Stimulated activated CD4-positive, alpha-beta T cell treated with anti-CD3 and anti-CD28 coated beads, Interleukin-4, amount 100 ng/mL, for 4 hours (primary cell): ENCODE measurements at places on chromosomes 4 and X.

DNA sequence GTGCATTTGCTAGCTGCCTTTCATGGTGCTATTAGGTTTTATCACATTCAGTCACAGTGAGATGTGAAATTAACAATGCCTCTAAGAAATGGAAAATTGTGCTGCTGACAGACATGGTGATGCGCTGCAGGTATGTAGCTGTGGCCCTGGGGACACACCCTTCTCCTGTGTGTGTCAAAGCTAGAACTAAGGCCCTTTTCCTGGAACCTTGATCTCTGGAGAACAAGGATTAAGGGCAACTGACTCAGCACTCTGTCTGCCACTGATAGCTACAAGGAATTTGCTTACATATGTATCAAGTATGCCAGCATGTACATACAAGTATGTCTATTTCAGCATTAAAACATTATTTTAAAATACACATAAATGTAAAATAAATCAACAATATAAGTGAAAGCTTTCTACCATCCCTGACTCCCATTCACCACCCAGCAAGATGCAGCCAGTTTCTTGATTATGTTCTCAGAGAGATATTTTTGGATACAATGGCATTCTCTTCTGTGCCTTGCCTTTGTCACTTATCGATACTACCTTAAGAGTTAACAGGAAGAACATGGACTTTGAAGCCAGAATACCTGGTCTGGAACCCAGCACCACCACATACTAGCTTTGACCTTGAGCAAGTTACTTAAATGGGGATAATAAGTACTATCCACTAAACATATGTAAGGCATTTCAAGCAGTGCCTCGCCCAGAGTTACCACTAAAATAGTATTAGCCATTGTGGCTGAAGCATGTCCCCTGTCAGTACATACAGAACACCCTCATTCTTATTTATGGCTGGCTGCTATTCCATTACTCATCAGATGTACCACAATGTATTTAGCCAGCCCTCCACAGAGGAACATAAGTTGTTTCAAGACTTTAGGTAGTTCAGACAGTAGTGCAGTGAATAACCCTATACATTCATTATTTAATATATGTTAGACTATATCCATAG is 68.5 kb downstream of the NPNT start:
- no peak for DNase-seq

DNA sequence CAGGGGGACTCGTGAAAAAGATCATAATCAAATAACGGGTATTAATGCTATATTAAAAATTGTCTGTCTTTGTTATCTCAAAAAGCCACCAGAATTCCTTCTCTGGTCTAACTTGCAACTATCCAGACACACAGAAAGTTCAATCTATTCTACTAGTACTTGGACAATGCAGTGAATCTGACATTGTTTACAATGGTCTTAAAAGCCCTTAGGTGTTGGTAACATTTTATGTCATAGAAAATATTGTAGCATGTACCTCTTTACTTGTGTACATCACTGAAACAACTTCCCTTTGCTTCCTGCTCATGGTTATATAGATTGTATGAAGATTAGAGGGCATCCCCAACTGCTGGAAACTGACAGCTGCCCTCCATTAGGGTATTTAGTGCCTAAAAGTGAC is 71.1 kb upstream of the PPP3CA start:
- DNase-seq: no peak

DNA sequence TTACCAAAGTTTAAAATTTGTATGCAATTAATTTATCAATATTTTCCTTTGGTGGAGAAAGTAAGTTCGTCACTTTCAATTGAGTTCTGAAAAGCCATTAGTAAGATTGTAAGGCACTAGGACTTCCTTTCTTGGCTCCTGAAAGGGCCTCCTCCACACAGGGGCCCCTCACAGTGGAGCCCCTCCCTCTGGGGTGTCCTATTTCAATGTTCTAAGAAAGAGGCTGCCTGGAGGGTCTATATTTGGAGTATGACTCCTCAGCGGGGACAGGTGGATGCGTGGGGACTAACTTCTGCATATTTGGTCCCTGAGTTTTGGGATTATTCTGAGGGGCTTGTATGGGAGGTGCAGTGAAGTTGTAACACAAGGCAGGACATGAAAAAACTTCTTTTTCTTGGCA is 1.6 kb upstream of the ARMCX4 start:
- no peak for DNase-seq

- no peak for DNase-seq
These were observed 50.8 kb downstream of the DTHD1 start for GRCh38 chr4:36332023-36332781.

- DNase-seq: no peak
These were observed 89.9 kb downstream of the CORIN start for GRCh38 chr4:47747846-47748494.

GRCh38 chr4:101172369-101172768 is 175.0 kb downstream of the PPP3CA start:
- no peak for DNase-seq

- DNase-seq: no peak
These were observed 8.1 kb downstream of the LAMTOR3 start for GRCh38 chr4:99886146-99886545.

DNA sequence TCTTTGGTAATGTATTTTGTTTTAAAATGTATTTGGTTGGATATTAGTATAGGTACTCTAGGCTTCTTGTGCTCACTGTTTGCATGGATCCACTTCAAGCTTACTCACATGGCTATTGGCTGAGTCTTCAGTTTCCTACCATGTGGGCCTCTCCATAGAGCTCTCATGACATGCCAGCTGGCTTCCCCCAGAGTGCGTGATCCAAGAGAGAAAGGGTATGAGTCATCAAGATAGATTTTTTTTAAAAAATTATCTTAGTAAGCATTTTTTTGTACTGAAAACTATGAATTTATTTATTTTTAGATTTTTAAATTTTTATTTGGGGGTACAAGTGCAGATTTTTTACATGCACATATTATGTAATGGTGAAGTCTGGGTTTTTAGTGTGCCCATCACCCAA is 219.1 kb upstream of the AMOT start:
- DNase-seq: no peak

DNA sequence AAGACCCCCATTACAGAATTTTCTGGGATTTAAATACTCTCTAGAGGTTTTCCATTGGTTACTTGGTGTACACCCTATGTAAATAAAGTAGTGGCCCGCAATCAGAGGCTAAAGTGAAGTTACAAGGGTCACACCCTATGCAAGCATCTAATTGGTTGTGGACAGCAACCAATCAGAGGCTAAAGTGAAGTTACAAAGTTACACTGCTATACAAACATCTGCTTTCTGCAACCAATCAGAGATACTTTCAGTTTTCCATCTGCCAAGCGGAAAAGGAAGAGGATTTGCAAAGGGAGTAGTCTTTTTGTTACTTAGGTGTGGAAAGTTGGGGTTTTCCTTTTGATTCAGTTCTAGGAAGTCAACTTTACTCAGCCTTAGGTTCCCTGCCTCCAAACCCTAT is 2.0 kb upstream of the ATRX start:
- no peak for DNase-seq
